ENCODE measurements at places on chromosomes 16 and 17. TPM values are rescaled to one million over a fixed set of nuclear protein-coding genes. Genes with fewer than 3 reads are reported as not detected.

The RASL10B gene
- total RNA-seq, result 2.4 TPM

- DNase-seq, result no peak
These were observed 52.2 kb upstream of the STH start for GRCh38 chr17:45946841-45947256.

GRCh38 chr16:1908983-1909382, 9.2 kb downstream of the HS3ST6 start:
- no peak for DNase-seq

GRCh38 chr17:50184611-50185398, 16.6 kb downstream of the COL1A1 start:
- peak; percentile 70 for DNase-seq

DNA sequence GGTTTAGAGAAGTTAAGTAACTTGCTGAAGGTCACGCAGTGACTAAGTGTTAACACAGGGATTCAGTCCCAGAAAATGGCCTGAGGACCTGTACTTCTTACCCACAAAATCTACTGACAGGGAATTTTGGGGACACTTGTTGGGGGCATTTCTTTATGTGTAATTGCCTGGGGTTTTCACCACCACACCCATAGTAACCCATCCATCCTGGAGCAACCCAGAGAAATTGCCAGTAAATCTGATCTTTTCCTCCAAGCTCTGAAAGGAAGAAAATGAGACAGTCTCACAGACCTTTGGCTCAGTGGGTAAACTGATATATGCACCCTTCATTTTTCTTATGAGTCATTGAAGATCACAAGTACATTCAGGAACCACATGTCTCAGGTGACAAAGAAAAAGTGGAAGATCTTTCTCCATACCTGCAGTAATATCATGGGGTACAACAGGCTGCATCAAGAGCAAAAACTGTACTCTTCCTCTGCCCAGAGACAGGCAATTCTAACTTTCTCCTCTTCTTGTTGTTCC, 81.0 kb downstream of the NOG start:
- no peak for DNase-seq

The MAP2K6 gene
- 43.4 TPM for total RNA-seq

DNA sequence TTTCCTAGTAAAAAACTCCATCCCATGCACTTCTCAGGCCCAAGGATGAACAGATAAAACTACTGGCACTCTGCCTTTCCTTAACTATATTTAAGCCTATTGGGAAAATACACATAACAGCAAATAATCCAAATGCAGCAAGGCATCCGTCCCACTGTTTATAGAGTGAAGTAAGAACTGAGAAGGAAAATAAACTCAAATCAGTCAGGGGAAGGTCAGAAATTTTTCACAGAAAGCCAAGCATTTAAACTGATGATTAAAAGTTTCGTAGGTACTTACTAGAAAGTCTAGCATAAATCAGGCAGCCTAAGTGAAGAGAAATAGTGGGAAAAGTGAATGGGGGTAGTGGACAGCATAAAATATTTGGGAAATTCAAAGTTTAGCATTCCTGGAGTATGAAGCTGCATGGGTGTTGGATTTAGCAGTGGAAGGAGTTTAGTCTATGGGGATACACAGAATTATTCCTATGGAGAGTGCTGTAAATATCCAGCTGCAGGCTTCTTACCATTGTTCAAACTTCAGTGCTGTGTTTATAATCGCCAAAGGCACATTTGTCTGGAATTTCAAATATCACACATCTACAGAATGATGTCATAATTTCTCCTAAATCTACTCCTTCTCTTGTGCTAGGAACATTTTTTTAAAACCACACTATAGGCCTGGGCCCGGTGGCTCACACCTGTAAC, 1131.0 kb upstream of the GOT2 start:
- no peak for DNase-seq

- DNase-seq, result no peak
These were observed 1.1 kb upstream of the PKMYT1 start for GRCh38 chr16:2981177-2981898.

The MLX gene
- total RNA-seq, result 50.0 TPM

The MYH13 gene
- total RNA-seq, result not detected

DNA sequence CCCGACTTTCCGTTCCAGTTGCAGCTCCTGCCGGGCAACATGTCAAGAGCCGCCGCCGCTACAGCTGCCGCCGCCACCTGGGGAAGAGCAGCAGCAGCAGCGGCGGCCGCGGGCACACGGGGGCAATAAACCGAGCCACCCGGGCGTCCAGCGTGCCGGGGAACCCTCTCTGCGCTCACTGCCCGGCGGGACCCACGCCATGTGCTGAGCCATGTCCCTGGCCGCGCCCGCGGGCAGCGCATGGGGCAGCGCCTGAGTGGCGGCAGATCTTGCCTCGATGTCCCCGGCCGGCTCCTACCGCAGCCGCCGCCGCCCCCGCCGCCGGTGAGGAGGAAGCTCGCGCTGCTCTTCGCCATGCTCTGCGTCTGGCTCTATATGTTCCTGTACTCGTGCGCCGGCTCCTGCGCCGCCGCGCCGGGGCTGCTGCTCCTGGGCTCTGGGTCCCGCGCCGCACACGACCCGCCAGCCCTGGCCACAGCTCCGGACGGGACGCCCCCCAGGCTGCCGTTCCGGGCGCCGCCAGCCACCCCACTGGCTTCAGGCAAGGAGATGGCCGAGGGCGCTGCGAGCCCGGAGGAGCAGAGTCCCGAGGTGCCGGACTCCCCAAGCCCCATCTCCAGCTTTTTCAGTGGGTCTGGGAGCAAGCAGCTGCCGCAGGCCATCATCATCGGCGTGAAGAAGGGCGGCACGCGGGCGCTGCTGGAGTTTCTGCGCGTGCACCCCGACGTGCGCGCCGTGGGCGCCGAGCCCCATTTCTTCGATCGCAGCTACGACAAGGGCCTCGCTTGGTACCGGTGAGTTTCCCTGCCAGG, 604 bp downstream of the HS3ST3B1 start:
- DNase-seq, result no peak

The SAMD14 gene
- total RNA-seq, result 2.3 TPM

GRCh38 chr17:74730491-74731346, 6.3 kb upstream of the RAB37 start:
- no peak for DNase-seq

The GDPD1 gene
- 0.88 TPM for total RNA-seq

GRCh38 chr16:86931410-86931941, 353.1 kb downstream of the FOXL1 start:
- peak; percentile 33 for DNase-seq

DNA sequence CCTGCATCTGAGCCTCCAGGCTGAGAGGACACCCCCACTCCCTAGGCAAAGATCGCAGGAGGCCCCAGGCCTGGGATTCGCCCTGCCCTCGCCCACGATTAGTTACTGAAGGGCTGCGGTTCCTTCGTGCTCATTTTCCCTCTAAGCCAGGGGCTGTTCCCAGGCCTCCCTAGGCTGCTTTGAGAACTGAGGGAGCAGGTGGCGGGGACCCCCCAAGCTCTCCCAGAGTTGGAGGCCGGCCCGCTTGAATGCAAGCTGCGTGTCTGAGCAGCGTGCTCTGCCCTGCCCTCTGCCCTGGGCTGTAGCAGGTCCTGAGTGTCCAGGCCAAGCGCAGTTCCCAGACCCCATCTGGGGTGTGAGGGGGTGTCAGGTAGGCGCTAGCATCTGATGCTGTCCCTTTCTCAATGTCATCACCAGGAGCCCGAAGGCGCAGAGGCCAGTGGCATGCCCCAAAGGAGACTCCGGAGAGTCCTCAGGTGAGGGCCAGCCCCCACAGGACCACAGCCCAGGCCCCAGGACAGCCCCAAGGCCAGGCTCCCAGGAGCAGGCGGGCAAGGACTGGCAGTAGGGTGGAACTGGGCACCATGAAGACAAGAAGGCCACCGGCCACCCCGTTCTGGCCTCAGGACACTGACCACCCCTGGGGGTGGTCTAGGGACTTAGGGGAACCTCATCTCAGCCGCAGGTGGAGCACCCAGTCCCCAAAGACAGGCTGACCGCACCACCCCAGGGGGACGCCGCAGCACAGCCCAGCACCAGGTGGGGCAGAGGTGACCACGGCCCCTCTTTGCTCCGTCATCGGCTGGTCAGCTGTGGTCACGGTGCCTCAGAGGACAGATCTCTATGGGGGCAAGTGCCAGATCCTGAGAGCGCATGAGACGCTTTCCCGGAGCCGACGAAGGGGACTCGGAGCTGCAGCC, 14.6 kb downstream of the ENDOV start:
- no peak for DNase-seq

DNA sequence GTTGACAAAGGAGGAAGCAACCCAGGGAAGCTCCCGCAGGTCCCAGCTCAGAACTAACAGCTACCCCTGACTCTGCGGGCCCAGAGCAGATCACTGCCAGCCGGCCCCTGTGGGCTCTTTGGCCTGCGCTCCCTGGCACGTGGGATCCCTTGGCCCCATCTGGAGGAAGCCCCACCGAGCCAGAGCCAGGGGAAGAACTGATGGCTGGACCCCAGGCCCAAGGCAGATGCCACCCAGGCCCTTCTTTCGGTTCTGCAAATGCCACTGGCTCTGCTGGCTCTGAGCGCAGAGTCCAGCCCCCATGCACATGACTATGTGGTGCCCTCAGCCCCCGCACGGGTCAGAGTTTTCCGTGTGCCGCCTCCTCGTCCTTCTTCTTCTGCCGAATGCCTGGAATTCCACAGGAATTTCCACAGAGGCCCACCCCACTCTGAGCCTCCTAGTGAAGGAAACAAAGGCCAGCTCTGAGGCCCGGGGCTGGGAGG, 35.8 kb upstream of the SNN start:
- DNase-seq, result peak; percentile 78

The MAPK8IP3 gene
- 17.4 TPM for total RNA-seq

All from uterus (tissue), 4 donors.